ENCODE measurements at places on chromosomes 2 and 18.

DNA sequence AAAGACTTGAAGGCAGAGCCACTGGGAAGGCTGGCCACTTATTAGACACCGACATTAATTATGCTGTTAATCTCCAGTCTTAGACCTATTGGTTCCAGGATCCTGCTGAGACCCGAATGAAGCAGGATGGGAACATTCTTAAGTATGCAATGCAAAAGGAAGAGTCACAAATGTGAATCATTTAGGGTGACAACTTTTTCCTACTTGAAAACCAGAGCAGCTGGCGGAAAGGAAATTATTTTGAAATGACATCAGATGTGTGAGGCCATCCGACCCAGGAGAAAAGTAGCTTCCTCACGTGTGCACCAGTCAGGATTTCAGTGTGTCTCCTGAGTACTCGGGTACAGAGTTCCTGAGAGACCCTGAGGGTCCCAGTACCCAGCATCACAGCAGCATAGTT is 222.9 kb upstream of the NCKAP5 start:
- no peak for DNase-seq

GRCh38 chr18:4789506-4789905 is 334.4 kb upstream of the DLGAP1 start:
- no peak for DNase-seq

GRCh38 chr2:121052023-121052422 is 233.0 kb downstream of the TFCP2L1 start:
- DNase-seq, result no peak

DNA sequence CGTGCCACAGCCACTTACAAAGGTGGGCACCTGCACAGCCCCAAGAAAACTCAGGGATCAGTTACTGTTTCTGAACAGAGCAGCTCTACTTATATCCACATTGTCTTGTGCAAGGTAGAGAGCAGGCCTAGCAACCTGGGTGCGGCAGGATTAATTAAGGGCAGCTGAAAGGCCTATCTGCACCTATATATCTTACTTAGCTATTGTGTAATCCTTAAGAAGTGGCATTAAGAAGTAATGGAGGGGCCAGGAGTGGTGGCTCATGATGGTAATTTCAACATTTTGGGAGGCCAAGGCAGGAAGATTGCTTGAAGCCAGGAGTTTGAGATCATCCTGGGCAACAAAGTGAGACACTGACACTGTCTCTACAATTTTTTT is 12.8 kb upstream of the ARL5A start:
- DNase-seq, result no peak

DNA sequence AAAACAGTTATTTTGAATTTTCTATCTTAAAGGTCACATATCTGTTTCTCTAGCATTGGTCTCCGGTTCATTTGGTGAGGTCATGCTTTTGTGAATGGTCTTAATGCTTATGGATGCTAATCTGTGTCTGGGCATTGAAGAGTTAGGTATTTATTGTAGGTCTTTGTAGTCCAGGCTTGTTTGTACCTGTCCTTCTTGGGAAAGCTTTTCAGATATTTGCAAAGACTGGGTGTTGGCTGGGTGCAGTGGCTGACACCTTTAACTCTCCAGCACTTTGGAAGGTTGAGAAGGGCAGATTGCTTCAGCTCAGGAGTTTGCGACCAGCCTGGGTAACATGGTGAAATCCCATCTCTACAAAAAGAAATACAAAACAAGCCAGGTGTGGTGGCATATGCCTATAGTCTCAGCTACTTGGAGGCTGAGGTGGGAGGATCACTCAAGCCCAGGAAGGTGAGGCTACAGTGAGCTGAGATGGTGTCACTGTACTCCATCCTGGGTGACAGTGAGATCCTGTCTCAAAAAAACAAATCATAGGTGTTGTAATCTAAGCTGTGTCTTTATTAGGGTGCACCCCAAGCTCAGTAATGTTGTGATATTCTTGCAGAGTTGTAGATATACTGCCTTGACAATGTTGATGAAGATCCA is 82.3 kb downstream of the FAM117B start:
- no peak for DNase-seq

DNA sequence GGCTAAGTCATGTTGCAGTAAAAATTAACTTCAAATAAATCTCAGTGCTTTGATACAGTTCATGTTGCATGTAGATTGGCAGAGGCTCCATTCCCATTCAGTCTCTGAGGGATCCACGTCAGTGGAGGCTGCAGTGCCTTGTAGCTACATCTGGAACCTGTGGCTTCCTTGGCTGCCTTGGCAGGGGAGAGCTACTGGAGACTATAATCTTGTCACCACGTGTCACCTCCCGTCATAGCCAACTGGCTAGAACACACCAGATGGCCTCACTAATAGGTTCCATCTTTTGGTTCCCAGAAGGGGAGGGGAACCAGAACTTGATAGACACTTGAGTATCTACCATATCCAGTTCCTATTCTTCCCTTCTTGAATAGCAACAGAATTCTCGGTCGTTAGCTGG is 28.4 kb downstream of the E2F6 start:
- DNase-seq, result no peak

- no peak for DNase-seq
Observed at GRCh38 chr2:190589008-190589407, 54.5 kb upstream of the NEMP2 start.

DNA sequence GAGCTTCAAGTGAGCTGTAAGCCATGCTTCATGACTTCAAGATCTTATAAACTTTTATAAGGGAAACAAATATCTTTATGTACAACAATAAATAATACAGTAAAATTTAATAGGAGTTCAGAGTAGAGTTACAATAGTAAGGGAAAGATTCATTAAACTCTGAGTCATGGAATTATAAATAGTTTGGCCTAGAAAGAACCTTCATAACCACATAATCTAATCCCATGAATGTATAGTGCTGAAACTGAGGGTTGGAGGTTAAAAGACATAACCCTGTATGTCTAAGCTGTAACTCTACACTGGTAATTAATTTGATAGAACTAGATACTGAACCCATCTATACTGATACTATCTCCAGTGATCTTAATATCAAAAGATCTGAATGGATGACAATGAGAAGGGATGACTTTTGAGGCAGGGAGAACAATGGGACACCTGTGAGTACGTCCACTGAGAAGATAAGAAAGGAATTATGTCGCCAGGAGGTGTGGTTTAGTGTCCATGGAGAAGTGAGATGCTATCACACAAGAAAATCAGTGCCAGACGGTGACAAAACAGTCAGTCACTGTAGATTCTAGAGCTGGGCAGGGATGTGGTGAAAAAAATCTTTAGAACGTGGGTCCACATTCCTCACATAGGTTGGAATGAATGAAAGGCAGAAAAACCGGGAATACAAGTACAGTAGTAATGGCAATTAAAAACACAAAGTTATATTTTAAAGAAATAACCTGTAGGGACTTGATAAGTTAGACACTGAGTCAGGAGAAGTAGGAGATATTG is 1.1 kb downstream of the IL1F10 start:
- no peak for DNase-seq

DNA sequence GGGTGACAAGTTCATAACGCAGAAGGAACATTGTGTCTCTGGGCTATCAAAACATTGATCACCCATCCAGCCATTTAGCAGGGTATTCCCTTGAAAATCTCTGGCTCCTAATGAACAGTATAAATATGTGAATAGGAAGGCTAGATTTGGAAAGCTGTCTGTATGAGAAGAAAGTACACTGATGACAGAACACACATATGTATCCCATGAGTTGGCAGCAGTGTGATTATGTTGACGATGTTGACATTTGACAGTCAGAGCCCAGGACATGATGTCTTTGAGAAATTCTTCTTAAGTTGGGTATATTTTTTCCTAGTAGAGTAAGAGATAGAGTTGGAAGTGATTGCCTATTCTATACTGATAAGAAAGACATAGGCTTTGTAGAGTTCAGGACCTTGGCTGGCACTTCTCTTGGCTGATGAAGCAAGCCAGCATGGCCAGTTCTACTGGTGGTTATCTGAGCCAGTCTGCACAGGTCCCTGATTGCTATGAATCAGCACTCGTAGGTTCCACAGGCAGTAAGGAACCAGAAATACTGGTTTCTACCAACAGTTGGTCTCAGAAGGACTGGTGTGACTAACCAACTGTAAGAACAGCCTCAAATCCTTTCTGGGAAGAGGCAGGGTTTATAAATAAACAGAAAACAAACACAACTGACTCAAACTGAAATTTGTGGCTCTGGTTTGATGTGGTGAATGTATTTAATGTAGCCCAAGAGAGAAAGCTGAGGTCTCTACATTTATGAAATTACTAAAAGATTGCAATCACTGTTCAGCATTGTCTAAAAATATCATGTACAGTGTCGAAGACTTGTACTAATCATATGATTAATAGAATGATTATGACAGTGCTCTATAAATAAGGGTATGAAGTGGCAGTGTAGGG is 43.9 kb upstream of the RAPH1 start:
- peak; percentile 81 for DNase-seq

DNA sequence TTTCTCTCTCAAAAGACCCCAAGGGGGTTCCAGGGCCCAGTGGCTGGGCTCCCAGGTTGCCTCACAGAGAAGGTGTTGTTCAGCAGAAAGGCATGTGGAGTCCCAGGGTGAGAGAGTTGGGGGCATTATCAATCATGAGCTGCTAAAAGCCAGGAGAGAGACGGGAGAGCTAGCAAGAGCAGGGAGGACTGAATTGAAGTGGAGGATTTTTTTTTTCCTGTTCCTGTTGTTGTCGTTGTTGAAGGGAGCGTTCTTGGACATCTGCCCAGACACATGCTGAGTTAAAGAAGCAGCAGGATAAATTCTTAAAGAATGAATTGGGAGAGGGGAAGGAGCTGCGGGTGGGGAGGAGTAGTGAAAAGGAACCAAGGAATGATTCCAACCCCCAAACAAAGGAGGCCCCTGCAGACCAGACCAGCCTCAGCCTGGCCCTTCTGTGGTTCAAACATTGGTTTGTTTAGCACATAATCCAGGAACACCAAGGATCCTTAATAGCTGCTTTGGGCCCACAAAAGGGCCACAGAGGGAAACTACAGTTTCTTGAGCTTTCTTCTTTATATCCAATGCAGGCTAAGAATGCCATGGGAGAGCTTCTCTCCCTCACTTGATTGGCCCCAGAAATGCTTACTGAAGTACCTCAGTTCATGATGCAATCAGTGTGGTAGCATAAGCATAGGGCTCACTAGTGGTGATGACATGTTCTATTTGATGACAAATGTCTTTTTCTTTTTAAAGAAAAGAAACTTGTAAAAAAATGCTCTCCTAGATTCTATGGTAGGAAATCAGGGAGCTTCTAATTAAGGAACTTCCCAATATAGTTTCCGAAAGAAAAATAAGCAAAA is 146.0 kb downstream of the SETBP1 start:
- DNase-seq, result peak; percentile 55

GRCh38 chr2:240189686-240190085 is 49.2 kb upstream of the OTOS start:
- DNase-seq, result no peak

- no peak for DNase-seq
Observed at GRCh38 chr18:31056296-31056695, 13.8 kb upstream of the DSC3 start.

GRCh38 chr2:241111440-241111805 is 9.3 kb upstream of the MTERF4 start:
- DNase-seq, result no peak

DNA sequence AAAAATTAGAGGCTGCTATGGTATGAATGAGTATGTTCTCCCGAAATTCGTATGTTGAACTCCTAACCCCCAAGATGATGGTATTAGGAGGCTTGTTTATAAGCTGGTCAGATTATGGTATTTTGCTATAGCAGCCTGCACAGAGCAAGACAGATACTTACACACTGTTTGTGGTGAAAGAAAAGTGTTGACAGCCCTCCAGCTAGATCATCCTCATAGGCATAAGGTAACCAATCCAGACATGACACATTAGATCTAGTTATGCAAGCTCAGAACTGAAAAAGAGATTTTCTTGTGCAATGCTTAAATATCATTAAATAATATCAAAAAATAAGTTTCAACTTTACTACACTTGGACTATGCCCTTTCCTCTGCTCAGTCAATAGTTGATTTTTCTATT is 107.1 kb downstream of the ABCA12 start:
- no peak for DNase-seq

- DNase-seq, result peak; percentile 64
Observed at GRCh38 chr2:106115250-106115649, 78.9 kb downstream of the UXS1 start.

DNA sequence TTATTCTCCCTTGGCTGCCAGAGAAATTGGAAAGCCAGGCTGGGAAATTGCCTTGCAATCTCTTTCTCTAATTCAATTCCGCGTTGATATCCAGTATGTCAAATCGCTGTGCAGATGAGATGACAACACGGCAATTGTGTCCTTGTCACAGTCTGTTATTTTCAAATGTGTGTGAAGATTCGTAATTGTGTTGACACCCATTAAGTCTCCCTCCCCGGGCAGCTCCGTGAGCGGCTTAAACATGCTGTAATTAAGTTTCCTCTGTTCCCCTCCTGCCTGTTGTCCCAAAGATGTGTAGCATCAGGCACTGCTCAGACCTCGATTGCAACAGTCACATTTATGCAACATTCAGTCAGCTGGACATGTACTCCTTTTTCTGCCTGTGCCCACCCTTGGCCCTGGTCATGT is 209.5 kb downstream of the LPIN1 start:
- no peak for DNase-seq

DNA sequence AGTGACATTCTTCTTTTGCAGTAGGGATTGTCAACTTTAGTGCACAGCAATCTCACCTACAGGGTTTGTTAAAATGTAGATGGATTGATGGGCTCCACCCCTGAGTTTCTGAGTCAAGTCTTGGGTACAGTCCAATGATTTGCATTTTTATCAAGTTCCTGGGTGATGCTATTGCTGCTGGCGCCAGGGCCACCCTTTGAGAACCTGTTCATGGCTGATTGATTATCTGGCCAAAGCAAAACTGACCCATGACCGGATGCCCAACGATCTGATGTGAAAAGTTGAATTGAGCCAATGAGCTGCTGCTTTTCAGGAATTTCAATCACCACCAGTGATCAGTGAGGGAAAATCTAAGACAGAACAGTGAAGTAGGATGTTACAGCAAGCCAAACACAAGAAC is 675.3 kb downstream of the TMEM182 start:
- DNase-seq, result no peak
